Pulmonary artery endothelial cell (primary cell): ENCODE measurements at places on chromosomes 2 and 18. TPM values are rescaled to one million over a fixed set of nuclear protein-coding genes. Genes with fewer than 3 reads are reported as not detected.

DNA sequence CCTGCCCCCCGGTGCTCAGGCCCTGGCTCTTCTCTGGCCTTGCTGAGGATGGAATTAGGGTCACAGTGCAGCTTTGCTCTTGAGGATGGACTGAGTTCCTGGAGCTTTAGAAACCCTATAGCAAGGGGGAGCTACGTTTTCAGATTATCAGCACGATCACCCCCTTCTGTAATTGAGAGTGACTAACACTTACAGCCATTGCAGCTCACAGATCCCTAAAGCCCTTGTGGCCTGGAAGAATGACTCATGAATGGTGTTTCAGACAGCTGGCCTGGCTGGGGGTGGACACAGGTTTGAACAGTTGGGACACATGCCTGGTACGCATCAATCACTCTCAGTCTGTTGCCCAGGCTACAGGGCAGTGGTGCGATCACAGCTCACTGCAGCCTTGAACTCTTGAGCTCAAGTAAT lies 79.7 kb upstream of the IGFBP5 start:
- no peak for DNase-seq

The VIT gene
- total RNA-seq: 0.46 and 0.66 TPM in 2 replicates

DNA sequence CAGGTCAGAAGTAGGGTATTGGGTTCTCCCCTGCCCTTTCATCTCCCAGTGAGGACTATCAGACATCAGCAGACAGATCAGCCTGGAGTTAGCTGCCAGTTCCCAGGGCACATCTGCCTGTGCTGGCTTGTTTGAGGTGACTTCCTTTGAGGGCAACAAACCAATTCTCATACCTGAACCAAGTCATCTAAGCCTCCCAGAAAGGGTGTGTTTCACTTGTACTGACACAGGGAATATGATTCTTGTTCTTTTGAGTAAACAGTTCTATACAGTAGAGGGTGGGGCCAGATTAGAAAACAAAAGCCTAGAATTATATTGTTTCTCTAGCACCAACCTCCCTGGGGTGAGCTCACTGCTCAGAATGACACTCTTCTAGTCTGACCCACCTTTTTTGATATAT lies 591.9 kb downstream of the SLC4A3 start:
- DNase-seq: no peak

GRCh38 chr2:162114271-162114670 lies 37.8 kb downstream of the GCG start:
- peak; percentile 76 for DNase-seq

The KYNU gene
- total RNA-seq: 0.07 and 0.11 TPM in 2 replicates

DNA sequence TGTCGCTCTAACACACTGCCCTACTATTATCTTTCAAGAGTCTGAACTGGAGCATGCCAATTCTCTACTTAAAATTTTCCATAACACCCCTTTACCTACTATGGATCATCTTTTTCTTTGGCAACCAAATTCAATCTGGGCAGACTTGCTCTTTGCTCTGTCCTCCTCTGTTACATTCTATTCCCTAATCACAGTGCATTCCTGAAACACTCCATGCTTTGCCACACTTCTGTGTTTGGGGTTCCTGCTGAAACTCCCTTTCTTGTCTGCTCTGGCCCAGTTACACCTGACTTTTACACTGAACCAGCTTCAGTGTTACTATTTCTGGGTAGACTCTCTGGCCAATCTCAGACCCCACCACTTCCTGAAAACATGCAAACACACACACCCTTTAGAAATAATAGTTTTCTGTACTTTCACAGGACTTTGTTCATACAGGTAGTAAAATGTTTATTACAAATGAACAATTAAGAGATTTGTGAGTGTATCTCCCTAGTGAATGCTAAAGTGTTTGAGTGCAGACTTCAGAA lies 119.9 kb upstream of the DCC start:
- no peak for DNase-seq

DNA sequence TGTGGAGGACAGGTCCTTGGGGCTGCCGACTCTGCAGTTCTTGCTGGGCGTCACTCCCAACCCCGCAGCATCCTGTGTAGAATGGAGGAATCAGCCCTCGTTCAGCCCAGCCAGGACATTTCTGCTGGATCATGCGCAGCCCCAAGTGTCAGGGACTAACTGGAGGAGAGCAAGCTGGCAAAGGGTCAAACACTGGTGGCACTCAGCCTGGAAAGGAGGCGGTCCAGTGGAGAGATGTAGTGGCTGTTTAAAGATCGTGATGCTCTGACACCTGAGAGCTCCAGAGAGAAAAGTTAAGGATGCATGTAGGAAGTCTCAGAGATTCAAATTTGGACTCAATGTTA lies 63.6 kb upstream of the SH3RF3 start:
- DNase-seq: no peak

GRCh38 chr2:183993052-183993451 lies 605.3 kb upstream of the ZNF804A start:
- no peak for DNase-seq

DNA sequence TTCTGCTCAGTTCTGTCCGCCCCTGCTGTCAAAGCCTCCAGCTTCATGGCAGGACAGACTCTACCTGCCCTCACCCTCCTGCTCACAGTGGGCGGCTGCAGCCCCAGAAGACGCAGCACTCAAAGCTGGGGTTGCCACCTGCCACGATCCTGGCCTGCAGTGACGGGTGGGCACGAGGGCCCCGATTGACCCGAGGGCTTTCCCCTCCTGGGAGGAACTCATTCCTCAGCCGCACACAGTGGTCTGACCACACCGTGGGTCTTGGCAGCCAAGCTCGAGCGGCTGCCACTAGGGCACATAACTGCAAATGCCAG lies 47.1 kb downstream of the HS6ST1 start:
- DNase-seq: no peak

DNA sequence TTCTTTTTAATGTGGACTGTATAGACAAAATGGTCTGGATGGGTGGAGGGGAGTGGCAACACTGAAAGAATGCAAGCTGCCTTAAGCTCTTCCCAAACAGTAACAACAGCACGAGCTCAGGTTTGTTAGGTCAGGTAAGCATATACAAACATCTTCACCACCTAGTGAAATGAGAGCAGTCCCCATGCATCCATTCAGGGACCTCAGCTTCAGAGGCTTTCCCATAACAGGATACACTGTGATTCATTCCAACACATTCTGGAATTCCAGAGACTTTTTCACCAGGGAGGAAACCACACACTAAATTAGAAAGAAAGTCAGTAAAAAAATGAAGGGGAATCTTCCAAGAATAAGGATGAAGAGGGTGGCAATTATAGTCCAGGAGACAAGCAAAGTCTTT lies 50.4 kb upstream of the BZW1 start:
- DNase-seq: peak; percentile 5

DNA sequence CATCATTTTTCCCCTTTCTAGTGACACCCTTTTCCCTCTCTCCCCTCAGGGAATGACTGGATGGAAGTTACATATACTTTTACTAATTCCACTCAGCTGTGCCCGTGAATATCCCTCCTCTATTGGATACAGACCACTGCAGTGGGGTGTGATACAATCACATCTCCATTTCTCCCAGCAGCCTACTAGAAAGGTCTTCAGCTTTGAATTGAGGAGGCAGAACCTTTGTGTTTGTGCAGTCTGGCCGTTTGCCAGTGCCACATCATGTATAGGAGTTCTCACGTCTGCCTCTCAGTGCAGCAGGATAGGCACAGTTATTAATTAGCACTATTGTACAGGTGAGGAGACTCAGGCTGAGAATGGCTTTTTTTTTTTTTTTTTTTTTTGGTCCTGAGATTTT lies 16.4 kb downstream of the TNFRSF11A start:
- no peak for DNase-seq

- no peak for DNase-seq
Measured at GRCh38 chr2:11738589-11739436, 7.6 kb upstream of the LPIN1 start.

DNA sequence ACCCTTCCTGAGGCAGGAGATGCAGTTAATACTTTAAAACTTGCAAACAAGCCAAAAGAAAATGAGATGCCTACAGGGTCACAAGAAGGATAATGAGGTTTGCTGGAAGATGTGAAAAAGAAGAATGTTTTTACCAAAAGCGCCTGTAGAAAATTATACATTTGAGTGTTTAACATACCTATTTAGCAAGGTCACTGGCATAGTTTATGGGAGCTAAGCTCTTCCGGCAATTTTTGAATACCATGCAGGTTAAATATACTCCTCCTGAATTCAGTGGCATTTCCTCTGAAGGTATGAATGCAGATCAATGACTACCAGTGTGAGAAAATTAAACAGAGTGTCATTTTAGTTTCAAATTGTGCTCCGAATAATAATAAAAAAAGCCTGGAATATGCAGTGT lies 21.2 kb upstream of the MAP3K20 start:
- DNase-seq: no peak
